ENCODE measurements at places on chromosomes 2 and 18.

DNA sequence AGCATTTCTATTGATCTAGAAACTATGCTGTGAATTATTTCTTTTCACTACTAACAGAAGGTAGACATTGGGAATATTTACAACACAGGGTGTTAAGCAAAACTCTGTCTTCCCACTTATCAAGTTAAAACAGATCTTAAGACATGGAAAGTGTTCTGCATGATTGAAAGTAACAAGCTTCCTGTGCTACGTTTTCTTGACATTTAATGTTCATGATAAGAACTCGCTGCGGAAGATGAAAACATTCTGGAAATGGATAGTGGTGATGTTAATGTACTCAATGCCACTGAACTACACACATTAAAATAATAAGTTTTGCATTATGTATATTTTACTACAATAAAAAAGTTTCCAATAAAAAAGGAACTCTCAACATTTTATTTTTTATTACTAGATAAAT is 74.4 kb upstream of the SCN7A start:
- no peak for DNase-seq

DNA sequence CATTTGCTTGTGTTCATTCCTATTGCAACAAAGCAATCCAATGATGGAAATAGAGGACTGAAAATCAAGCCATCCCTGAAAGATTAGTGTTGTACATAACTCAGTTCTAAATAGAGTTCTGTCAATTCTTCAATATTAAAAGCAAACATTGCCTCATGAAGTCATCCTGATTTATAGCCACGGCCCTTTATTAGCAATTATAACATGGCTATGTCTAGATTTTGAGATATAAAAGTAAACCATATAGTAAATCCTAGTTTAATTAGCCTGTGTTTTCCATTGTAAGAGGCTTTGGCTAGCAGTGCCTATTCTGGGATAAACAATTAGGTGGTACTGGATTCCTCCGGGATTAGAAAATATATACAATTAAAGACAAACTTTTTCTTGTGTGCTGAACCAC is 33.2 kb upstream of the VIT start:
- no peak for DNase-seq

DNA sequence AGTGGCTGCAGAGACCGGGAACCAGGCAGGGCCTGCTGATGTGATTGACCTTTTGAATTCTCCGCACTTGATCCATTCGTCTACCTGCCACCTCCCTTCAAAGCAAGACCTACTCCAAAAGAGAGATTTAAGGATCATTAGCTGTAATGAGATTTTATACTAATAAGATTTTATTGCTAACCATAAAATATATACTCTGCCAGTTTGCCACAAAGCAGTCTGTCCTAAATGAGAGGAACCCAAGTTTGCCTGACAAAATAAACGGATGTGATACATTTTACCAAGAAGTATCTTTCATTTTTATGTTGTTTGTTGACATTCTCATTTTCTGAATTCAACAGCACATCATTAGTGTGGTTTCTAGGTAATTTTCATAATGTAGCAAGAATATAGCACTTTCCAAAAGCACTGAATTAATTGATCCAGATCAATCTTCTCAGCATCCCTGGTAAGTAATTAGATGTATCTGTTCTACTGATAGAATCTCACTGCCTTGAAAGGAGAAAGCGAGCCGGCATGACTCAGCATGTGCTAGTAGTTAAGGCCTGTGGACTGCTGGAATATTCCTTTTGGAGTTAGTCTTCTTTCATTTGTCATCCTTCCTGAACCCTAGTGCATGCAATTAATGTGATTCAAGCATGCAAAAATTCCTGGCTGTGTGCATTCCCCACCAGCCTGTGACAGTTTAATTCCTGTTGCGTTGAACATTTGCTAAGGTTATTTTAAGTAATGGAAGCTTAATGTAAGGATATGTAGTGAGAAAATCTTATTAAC is 128.5 kb downstream of the ARL6IP6 start:
- DNase-seq = peak; percentile 79

DNA sequence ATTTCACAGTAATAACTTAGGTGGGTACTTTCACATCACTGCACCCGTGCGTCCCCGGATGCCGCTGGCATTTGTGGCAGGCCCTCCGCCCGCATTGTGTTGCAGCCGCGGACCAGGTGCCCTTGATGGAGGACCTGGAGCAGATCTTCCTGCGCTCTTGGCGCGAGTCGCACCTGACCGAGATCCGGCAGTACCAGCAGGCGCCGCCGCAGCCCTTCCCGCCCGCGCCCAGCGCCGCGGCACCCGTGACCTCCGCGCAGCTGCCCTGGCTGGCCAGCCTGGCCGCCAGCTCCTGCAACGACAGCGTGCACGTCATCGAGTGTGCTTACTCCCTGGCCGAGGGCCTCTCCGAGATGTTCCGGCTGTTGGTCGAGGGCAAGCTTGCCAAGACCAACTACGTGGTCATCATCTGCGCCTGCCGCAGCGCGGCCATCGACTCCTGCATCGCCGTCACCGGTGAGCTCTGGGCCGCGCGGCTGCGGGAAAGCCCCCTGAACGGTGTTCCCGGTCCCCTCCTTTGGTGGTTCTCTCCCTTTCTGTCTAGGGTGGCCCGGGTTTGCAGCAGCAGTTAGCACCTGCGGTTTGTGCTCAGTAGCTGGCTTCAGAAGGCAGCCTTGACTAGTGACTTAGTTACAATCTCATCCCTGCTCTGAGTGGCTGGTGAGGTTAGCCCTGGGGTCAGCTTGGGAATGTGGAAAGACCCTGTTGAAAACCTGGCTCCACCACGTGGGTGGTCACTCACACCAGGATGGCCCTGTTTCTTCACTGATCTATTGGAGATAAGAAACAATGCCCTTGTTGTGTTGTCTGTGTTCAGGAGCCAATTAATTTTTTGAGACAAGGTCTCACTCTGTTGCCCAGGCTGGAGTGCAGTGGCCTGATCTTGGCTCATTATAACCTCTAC is 59.1 kb downstream of the GREB1 start:
- DNase-seq = no peak

DNA sequence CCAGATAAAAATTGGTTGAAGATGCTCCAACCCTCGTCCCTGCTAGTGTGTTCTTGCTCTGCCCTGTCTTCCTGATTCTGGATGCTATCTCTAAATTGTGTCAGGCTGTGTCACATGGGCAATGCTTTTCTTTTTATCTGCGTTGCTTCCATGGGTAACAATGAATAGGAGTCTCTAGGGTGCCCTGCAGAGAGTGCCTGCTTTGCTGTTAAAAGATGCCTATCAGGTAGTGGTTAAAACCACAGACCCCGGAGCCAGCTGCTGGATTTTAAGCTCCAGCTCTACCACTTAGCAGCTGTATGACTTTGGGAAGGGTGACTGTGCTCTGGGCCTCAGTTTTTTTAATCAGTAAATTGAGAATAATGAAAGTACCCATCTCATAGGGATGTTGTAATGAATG is 340.3 kb downstream of the PLCL1 start:
- DNase-seq = no peak

- peak; percentile 34 for DNase-seq
Measured at GRCh38 chr2:119650206-119650605, 28.8 kb upstream of the TMEM177 start.

GRCh38 chr2:142875652-142876051 is 1.8 kb upstream of the KYNU start:
- DNase-seq = peak; percentile 53

DNA sequence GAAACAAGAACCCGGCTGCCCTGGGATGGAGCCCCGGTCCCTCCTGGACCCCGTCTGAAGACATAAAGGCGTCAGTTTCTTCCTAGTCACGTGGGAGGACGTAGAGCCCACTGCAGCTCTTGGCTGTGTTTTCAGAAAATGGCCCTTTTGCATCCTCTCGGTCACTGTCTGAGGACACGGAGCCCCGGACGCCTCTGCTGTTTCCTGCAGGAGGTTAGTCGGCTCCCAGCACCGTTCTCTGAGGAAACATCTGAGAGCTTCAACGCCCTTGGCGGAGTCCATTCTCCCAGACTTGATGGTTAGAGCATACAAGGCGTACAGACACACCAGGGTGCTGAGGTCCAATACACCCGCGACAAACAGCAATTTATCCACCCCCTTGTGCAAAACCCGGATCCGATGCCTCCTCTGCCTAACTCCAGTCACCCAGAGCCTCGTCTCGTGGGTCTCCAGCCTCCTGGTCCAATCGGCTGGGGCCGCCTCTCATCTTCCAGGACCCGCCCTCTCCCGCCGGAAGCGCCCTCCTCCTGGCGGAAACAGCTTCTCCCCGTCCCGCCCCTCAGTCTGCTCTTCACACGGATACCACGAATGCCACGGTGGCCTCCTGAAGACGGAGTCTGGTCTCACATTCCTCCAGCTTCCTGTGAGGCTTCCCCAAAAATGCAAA is 119.4 kb downstream of the TMEM18 start:
- DNase-seq = no peak

- DNase-seq = no peak
Measured at GRCh38 chr18:36650906-36651305, 177.9 kb downstream of the TPGS2 start.

GRCh38 chr2:85861180-85861579 is 27.6 kb downstream of the ST3GAL5 start:
- no peak for DNase-seq

DNA sequence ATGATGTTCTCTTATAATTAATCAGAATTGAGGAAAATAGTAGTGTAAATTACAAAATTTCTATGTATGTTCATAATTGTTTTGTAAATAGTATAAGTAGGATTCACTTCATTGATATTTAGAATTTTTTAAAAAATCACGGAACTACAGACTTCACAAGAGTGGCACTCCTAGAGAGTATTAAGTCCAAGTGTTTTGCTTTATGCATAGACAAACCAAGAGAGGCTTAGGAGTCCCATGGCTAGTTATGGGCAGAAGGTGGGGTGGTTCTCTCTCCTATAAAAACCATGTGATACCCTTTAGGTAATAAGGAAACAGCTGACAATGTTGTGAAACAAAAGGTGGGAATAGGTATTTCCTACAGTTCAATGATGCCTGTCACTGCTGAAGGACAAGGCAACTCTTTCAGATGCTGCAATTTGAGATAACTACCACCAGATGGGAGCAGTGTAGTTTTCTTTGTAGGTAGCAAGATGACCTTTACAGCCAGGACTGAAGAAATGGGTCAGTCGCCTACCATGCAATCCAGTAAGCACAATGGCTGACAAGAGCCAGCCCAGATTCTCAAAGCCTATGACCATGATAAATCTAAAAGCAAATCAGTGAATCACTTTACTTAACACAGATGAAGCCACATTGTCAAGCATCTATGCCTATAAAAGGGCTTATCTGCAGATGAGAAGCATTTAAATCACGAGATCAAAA is 83.9 kb downstream of the AAK1 start:
- DNase-seq = peak; percentile 58

GRCh38 chr2:99476629-99477028 is 13.2 kb downstream of the REV1 start:
- no peak for DNase-seq

GRCh38 chr2:102674836-102675235 is 55.5 kb downstream of the SLC9A2 start:
- DNase-seq = no peak

GRCh38 chr18:28177828-28178635 is 1.1 kb upstream of the CDH2 start:
- DNase-seq = peak; percentile 75

GRCh38 chr2:154568413-154568812 is 130.1 kb upstream of the KCNJ3 start:
- DNase-seq = no peak

DNA sequence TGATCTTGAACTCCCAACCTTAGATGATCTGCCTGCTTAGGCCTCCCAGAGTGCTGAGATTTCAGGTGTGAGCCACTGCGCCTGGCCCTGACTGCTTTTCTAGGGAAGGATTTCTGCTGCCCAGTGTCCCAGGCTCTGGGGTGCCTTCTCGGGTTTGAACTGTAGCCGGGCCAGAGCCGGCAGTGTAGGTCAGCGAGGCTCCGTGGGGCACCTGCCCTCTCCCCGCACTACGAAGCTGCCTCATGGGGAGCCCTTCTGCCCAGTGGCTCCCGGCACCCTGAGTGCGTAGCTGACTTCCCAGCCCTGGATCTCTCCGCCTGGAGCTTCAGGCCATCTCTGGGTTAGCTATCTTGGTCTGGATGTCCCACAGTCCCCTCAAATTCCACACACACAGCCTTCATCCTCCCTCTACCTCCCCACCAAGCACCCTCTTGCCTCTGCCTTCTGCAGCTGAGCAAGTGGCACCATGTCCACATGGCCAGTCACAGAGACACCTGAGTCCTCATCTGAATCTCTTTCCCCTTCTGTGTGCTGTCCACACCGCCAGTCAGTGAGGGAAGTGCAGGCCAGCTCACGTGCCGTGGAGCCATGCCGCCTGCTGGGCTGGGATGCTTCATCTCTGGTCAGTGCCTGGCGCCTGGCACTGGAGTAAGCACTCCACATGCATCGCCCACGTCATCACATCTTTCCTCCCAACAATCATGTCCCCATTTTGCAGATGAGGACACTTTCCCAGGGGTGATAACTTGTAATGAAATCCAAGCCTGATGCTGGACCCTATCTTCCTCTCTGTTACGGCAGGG is 69.2 kb downstream of the EDAR start:
- DNase-seq = no peak

DNA sequence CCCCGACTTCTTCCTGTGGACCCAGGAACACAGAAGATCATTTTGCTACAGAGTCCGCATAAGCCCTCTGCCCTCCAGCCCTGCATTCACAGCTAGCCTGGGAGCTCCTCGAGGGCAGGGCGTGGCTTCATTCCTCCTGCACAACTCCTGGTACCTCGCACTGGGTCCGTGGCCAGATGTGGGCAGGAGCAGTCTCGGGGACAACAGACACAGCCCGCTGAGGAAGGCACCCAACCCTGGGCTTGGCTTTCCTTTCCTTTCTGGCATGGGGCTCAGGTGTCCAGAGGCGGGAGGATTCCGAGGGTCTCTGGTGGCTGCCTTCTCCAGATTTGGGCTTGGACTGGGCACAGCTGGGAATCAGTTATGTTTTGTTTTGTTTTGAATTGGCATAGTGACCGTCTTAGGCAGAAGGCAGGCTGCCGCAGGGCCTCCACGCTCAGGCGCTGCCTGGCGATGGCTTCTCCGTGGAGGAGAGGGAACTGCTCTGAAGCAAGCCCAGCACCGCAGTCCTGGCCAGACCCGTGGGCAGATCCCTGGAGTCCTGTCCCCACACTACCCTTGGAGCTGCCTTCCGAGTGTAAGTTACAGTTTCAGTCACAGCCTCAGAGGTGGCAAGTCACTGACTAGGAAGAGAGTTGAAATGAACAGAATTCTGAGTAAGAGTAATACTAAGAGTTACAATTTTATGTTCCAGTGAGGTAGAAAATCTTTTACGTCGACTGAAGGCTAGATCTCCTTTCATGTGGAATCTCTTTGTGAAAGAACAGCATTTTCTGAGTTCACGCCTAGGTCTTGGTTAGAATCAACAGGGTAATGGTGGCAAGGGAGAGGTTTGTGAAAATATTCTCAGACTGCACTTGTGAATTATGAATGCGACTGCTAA is 47.9 kb downstream of the LDLRAD4 start:
- DNase-seq = no peak

All from M059J (cell line).